Cardiac fibroblast (primary cell): ENCODE measurements at places on chromosomes 6 and 20.
A peak's percentile ranks its signal among the peaks of the same experiment; 100 is the strongest.

DNA sequence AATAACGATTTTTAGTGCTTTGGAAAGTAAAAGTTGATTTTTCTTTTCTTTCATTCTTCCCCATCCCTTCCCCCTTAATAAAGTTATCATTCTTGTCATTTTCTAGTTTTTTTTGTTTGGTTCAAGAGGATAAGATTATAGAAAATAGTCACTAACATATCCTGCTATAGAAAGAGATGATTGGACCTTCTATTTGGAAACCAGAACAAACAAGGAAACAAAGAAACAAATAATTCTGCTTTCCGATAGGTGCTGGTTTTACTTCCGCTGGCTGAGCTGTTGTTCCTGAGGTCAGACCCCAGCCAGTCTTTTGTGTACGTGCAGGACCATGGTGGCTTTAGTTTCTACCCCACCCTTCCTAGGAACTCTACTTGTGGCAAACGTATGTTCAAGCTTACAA is at the start of gene CDH26:
TSS of gene CDH26 (plus strand) at position 301 of the 400 bp plus-strand sequence. CDS start 304 bp downstream, outside the sequence.
- DNase-seq: no peak

DNA sequence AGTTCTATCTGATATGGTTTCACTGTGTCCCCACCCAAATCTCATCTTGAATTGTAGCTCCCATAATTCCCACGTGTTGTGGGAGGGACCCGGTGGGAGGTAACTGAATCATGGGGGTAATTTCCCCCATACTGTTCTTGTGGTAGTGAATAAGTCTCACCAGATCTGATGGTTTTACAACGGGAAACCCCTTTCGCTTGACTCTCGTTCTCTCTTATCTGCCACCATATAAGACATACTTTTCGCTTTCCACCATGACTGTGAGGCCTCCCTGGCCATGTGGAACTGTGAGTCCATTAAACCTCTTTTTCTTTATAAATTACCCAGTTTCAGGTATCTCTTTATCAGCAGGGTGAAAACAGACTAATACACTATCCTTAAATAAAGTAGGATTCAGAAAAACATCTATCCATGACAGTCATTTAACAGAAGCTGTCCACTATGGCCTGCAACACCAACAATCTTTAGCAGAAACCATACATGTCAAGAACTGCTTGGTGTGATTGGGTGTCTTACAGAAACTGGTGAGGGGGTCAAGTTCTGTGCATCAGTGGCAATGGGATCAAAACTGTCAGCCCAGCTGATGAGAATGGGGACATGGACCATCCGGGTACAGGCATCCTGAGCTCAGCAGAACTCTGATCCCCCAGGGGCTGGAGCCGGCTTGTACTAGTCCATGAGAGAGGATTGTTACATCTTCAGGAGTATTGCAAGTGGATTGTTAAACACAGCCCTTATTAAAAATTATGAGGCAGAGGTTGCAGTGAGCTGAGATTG is 59.2 kb downstream of the SCML4 start:
- DNase-seq: no peak

GRCh38 chr6:89268776-89269175 is 46.3 kb downstream of the GABRR2 start:
- DNase-seq: no peak

- no peak for DNase-seq
These were observed 250.9 kb downstream of the ANKRD60 start for GRCh38 chr20:57977569-57977968.

DNA sequence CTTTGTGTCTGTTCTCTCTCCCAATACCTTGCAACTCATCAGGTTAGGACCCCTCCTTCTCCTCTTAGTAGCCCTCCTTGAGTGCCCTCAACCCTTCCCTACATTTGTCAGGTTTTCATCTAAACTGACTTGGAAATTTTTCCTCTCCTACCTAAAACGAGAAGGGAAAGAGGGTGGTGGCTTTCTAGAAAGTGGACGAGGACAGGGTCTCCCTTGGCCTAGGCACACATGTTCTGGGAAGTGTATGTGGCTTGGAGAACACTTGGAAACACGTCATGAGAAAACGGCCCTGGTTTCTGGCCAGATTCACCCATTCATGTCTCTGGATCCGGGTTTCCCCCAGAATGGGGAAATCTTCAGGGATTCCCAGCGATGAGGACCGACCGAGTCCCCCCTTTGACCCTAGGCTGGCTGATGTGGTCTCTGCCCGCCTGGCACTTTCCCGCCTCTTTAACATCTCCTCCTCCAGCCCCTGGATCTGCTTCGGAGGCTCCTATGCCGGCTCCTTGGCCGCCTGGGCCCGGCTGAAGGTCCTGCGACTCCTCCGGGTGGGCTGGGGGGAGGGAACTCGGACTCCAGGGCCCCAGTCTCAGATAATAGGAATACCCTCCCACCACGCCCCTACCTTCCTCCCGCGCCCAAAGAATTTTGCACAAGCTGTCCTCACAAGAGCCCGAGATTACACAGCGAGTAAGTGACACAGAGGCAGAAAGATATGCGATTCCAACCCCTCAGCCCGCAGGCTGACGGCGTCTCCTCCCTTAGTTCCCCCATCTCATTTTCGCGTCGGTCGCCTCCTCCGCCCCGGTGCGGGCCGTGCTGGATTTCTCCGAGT is 3.0 kb downstream of the PRSS16 start:
- no peak for DNase-seq

DNA sequence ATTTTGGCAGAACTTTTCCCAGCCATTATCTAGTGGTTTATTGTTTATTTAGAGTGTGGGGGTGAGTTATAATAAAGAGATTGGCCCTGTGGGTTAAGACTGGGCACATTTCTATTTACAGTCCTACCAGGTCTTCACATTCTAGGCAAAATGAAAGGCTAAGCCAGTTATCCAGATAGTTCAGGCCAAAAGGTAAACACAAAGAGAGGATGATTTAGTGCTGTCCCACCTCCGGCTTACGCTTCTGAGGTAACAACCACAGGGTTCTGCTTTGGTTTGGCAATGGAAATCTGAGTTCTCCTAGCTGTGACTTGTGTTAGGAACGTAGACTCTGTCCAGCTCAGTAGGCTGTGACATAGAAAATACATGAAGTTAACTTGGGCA is 50.3 kb upstream of the PTPRK start:
- no peak for DNase-seq

- DNase-seq: peak; percentile 80
These were observed 3.9 kb upstream of the SYS1 start for GRCh38 chr20:45359069-45359405.
